ENCODE measurements at places on chromosomes 1 and 21.
A peak's percentile ranks its signal among the peaks of the same experiment; 100 is the strongest.

DNA sequence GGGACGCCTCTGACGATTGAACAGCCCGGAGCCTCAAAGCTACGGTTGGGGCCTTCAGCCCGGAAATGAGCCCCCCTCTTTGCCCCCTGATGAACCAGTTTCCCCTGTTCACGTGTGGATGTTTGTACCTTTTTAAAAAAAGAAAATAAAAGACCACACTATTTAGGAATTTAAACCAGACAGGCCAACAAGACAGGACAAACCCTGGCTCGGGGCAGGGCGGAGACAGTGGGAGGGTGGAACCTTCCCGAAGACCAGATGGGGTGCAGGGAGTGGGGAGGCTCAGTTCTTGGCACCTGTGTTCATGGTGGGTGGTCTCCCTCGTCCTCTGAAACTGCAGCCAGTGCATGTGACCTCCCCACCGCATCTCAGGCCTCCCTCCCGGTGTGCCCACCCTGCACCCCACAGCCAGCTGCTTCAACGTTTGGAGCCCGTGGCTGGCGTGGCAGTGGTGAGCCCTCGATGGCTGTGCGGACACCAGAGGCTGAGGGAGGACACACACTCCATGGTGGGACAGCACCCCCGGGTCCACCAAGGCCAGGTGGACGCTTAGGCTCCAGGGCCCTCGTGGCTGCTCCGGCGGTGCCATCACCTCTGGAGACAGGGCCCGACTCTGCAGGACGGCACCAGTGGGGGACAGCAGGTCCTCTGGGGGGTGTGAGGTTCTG lies 45.6 kb downstream of the COL18A1 start:
- DNase-seq: no peak

GRCh38 chr1:67304023-67304422 lies 3.6 kb upstream of the IL12RB2 start:
- DNase-seq: no peak

GRCh38 chr1:229440851-229441537 lies 7.1 kb upstream of the ACTA1 start:
- DNase-seq: peak; percentile 72

DNA sequence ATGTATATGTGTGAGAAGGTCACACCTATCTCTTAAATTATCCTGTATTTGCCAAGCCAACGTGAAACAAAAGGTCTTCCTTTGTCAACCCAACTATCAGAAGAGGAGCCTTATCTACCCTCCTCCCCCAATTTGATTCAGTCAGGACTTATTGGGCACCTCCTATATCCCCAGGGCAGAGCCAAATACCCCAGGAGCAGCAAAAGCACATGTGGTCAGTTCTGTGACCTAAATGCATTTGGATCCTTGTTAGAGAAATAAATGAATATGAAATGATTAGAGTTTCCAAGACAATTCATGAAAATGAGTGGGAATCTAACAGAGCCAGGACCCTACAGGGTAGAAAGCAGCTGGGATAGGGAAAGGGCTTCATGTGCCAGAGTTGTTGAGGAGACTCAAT lies 37.0 kb upstream of the KCND3 start:
- DNase-seq: no peak

- DNase-seq: no peak
These were observed 26.2 kb downstream of the TP73 start for GRCh38 chr1:3678361-3679097.

GRCh38 chr1:85279458-85280080 lies 3.1 kb upstream of the BCL10 start:
- DNase-seq: no peak

DNA sequence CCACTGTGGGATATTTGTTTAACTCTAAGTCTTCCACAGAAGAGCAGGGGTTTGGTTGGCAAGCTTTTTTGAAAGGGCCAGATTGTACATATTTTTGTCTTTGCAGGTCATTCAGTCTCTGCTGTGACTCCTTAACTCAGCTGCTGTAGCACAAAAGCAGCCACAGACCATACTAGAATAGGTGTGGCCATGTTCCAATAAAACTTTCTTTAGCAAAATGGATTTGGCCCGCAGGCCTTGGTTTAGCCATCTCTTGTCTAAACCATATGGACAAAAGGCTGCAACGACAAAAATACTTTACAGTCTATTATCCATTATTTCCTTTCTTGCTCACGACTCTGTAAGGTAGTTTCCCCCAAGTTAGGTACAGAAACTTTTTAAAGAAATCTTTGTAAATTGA lies 60.5 kb downstream of the ESRRG start:
- no peak for DNase-seq

GRCh38 chr21:31862078-31862477 lies 10.7 kb upstream of the HUNK start:
- no peak for DNase-seq

- DNase-seq: no peak
These were observed 19.2 kb downstream of the AGPAT3 start for GRCh38 chr21:43884012-43884860.

GRCh38 chr1:36735939-36736730 lies 253.4 kb upstream of the CSF3R start:
- peak; percentile 14 for DNase-seq

DNA sequence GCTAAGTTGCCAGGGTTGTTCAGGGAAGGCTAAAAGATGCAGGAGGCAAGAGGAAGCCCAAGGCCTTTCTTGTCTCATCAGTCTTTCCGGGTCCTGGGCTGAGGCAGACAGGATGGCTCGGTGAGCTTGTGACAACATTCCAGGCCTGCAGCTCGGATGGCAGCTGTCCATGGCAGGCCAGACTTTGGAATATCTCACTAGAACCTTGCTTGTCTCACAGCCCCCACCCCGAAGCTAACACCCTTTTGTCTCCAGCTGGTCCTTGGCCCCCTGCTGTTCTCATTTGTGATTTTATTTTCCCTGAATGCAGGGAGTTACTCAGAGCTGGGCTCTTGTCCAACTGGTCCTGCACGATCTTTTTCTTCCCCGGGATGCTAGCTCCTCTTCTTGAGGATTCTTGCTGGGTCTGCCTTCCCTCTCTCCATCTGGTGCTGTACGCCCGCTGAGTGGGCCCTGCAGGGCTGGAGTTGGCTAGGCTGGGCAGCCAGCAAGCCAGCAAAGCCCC lies 477.2 kb upstream of the CAMK1G start:
- DNase-seq: no peak

GRCh38 chr21:38839328-38840286 lies 33.9 kb downstream of the ETS2 start:
- DNase-seq: no peak

DNA sequence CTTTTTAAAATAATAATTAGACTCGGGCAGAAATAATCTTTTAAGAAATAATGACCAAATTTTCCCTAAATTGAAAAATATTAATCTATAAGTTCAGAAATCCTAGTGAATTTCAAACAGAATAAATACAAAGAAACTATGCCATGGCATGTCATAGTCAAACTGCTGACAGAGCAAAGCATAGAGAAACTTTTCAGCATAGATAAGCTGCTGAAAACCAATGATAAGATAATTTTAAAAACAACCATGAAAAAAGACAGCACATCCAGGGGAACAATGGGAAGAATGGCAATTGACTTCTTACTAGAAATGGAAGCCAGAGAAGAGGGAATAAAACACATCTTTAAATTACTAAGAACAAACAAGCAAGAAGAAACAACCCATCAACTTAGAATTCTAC lies 19.8 kb downstream of the CD1D start:
- DNase-seq: no peak

GRCh38 chr1:162276493-162276892 lies 100.2 kb downstream of the SPATA46 start:
- no peak for DNase-seq

- DNase-seq: no peak
These were observed 60.7 kb upstream of the TTC34 start for GRCh38 chr1:2861988-2862813.

GRCh38 chr1:231857609-231858135 lies 231.1 kb downstream of the DISC1 start:
- DNase-seq: no peak

DNA sequence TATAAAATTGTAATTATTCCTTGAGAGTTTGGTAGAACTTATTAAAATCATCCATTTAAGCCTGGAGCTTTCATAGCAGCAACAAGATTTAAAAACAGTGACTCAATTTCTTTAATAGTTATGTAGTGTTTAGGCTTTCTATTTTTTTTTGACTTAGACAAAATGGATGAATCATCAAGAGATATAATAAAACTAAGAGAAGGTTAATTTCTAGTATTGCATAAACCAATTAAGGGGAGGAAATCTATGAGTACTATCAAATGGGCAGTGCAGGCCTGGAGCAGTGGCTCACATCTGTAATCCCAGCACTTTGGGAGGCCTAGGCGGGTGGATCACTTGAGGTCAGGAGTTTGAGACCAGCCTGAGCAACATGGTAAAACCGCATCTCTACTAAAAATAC lies 416.3 kb upstream of the USP24 start:
- no peak for DNase-seq

DNA sequence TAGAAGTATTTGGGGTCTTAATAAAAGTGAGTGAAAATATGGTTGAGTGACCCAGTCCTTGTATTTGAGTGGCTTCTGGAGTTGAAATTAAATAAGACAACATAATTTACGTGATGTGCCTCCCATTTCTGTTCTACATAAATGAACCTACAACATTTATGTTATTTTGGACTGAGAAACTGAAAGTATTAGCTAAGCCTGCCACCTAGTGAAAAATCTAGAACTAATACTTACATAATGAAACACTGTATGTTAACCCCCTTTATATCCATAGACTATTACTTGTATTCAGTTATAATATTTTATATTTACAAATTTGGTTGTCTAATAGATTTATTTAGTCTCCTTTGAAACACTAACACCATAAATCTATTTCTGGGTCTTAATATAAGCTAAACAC lies 298.9 kb downstream of the KCNT2 start:
- no peak for DNase-seq

GRCh38 chr1:229031061-229031460 lies 239.8 kb upstream of the RAB4A start:
- DNase-seq: no peak

- no peak for DNase-seq
These were observed 13.8 kb downstream of the TP53BP2 start for GRCh38 chr1:223831755-223832636.

DNA sequence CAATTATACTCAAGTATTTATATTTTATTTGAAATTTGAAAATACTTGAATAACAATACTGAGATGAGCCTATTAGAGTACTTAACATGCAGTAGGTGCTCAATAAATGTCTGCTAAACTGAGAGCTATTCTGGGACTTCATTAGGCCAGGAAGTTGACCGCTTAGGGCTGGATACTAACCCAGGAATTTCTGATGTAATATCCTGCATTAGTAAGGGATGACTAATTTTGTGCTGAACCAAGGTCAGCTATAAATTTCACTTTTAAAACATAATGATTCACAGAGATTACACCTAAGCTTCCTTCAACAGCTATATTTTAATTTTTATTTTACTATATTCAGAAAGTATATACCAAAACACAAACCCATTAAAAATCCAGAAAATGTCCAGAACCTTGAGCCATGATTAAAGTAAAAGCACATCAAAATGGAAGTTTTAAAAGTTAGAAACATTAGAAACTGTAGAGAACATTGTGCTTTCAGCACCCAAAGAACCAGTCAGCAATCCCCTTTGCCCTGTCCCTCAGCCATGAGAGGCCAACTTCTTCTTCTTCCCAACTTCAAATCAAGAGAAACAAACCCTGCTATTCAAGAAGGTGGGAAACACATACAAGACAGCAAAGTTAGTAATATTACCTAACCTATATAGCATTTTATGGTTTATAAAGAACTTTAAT lies 35.4 kb downstream of the WNT2B start:
- DNase-seq: no peak

DNA sequence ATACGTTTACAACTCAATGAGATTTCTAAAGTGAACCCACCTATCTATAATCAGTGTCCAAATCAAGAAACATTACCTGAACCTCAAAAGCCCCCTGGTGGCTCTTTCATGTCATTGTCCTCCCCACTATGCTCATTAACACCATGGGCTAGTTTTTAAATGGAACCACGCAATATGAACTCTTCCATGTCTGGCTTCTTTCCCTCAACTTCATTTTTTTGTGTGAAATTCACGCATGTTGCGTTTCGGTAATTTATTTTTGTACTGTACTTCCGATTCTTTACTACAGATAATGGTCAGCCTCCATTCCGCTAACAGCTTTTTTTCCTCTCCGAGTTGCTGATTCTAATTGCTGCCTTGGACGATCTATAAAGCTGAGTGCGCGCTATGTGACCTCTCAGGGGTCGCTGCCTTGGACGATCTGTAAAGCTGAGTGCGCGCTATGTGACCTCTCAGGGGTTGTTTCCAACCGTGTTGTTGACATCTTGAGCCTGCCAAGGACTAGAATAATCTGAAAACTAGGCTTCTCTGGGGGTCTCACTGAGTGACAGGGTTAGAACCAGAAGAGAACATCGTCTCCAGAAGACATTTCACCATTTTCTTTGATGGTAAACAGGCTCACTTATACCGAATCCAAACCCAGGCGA lies 1.1 kb upstream of the CACYBP start:
- DNase-seq: peak; percentile 76
